ENCODE measurements at places on chromosomes 7 and 10.

- DNase-seq: no peak
These were observed 93.2 kb downstream of the CFTR start for GRCh38 chr7:117572856-117573620.

- DNase-seq: no peak
These were observed 27.9 kb upstream of the UBE2H start for GRCh38 chr7:129980667-129981066.

- DNase-seq: no peak
These were observed 380.0 kb downstream of the REEP3 start for GRCh38 chr10:63901228-63901627.

GRCh38 chr7:34726221-34726620 lies 68.2 kb downstream of the NPSR1 start:
- DNase-seq: no peak

DNA sequence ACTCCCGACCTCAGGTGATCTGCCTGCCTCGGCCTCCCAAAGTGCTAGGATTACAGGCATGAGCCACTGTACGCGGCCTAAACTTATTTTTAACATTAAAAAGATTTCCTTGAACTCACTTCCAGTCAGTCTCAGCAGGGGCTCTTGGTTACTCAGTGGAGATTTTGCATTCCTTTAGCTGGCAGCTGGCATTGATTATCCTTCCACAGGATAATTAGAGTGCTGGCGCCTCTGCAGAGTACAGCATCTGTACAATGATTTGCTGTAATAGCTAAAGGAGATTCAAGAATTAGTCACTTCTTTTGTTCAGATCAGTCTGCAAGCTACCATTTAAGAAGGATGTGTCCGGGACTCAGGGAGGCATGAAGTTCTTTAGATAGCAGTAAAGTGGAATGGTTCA lies 125.0 kb upstream of the NPY start:
- DNase-seq: no peak

DNA sequence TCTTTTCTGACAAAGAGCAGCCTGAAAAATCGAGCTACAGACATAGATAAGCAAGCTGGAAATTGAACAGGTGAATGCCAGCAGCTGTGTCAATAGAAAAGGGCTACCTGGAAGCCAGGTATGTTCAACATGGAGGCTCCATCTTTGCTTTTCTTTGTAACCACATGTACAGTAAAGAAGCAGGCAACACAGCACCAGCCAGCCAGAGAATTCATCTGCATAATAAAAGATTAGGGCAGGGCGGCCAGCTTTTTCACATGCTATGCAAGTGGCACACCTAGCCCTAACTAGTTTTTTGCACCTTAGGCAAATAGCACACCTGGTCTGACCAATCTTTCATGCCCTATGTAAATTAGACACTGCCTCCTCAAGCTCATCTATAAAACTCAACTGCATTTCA lies 25.7 kb downstream of the COG5 start:
- no peak for DNase-seq

DNA sequence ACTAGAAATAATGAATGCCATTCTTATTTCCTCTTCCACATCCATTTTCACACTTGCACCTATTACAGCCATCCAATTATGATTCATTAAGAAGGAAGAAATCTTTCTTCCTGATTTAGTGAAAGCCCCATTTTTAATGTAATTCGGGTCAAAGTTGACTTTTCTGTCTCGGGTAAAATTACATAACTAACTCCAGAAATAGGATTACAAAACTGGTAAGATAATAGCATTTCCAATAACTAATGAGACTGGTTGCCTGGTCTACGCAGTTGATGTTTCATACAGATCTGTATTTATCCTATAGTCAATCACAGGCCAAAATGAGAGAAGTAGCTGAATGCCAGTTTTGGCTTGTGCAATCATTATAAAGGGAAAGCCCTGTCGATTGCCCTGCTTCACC lies 651.5 kb upstream of the NRP1 start:
- DNase-seq: no peak

GRCh38 chr10:89367529-89367928 lies 10.3 kb upstream of the IFIT1B start:
- peak; percentile 24 for DNase-seq

GRCh38 chr7:10685040-10685439 lies 288.6 kb upstream of the PHF14 start:
- peak; percentile 39 for DNase-seq

DNA sequence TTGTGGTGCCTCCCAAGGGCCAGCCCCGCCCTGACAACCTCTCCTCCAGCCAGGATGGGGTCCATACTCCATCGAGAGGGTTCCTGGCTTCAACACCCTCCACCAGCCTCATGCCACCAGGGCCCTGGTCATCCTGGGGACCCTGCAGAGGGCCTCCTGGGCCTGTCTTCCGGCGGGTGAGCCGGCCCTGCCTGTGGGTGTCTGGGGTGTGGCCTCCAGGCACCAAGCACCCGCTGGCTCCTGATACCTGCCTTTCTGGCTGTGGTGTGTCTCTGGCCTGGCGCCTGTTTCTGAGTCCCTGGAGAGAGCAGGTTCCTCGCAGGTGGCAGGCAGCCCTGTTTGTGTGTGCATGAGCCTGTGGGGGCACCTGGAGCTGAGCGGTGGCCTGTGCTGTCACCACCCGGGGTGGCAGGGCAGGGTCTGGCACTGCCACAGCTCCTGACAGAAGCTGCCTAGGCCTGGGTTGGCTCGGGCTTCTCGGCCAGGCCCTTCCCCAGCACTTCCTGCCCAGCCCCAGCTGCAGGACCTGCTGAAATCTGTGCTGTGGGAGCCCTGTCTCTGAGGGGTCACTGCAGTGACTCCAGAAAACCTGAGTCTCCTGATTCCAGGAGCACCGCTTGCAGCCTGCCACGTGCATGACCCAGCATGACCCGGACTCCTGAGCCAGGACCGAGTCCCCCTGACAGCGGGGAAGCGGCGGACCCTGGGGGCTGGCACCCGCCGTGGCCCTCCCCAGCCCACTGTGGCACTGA lies 18.4 kb downstream of the ADAM8 start:
- DNase-seq: no peak

GRCh38 chr10:30842185-30842584 lies 189.5 kb downstream of the ZNF438 start:
- no peak for DNase-seq

- no peak for DNase-seq
These were observed 313.1 kb upstream of the ZNF32 start for GRCh38 chr10:43961523-43962345.

- no peak for DNase-seq
These were observed 4.1 kb downstream of the ERCC6 start for GRCh38 chr10:49534670-49535381.

GRCh38 chr10:104096692-104097091 lies 11.0 kb upstream of the COL17A1 start:
- no peak for DNase-seq

DNA sequence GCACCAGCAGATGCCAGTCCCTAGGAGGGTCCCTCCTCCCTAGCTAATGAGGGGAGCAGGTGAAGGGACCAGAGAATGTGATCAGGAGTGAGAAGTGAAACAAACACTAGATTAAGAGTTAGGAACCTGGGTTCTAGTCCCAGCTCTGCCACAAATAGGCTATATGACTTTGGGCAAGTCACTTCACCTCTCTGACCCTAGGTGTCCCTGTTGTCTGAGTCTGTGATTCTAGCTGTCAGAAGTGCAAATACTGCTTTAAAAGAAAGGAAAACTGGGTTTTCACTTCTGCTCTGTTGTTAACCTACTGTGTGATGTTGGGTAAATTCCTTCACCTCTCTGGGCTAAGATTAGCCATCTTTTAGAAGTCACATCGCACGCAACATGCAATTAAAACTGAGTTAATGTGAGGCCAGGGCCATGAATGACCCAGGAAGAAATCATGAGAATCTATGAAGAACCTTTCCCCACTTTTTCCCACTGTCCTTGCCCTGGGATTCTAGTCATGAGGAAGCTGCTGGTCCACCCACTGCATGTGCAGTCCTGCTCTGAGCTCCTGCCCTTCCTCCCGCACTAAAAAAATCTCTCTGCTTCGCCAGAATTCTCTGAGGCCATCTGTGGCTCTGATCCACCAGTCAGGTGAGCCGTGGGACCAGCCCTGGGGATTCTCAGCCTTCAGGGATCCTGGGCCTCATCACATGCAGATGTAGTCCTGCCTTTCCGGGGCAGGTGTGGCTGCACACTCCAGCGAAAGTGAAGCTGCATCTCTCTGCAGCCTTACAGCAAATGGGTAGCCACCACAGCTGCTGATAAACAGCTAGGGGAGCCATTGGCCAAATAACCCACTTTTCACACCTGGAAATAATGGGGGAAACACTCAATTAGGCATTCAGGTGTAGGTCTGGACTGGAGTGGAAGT lies 181.7 kb downstream of the PLXNA4 start:
- no peak for DNase-seq

DNA sequence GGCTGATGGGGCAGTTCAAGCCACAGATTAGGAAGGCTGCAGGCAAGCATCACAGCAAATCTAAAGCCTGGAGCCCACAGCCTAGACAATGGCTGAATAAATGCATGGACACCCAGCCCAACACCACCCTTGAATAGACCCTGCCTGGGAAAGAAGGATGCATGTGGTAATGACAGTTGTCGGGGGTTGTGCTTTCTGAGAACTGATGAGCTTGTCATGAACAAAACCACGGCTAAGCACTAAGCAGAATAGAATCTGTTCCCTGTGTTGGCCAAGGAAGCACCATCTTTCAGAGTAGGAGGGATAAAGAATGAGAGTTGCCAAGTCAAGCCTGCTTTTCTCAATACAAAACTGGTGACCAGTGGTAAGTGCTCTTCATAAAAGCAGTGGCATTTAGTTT lies 66.1 kb upstream of the JCAD start:
- no peak for DNase-seq

DNA sequence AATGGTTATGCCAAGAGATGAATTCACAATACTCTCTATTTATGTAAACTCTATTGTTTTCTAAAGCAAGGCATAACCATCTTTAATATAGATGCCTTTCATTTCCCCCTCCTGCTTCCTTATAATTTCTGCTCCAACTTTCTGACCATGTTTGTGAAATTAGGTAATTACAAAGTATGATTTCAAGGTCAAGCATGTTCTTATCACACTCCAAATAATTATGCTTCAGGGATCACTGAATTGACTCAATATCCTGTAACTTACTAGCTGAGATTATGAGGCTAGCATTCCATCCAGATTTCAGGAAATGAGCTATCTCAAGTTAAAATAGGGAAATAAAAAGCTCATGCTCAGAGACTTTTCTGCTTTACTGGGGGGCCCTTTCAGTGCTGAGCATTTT lies 655.9 kb upstream of the IGFBP3 start:
- DNase-seq: no peak

GRCh38 chr10:12949248-12949647 lies 52.3 kb downstream of the CCDC3 start:
- no peak for DNase-seq

- DNase-seq: no peak
These were observed 8.7 kb downstream of the ZKSCAN1 start for GRCh38 chr7:100024020-100024619.

GRCh38 chr10:101839416-101840063 lies 4.1 kb downstream of the KCNIP2 start:
- no peak for DNase-seq

GRCh38 chr10:124002391-124003069 lies 90.9 kb downstream of the CHST15 start:
- no peak for DNase-seq

- peak; percentile 57 for DNase-seq
These were observed 104.1 kb downstream of the EVX1 start for GRCh38 chr7:27346531-27347275.

DNA sequence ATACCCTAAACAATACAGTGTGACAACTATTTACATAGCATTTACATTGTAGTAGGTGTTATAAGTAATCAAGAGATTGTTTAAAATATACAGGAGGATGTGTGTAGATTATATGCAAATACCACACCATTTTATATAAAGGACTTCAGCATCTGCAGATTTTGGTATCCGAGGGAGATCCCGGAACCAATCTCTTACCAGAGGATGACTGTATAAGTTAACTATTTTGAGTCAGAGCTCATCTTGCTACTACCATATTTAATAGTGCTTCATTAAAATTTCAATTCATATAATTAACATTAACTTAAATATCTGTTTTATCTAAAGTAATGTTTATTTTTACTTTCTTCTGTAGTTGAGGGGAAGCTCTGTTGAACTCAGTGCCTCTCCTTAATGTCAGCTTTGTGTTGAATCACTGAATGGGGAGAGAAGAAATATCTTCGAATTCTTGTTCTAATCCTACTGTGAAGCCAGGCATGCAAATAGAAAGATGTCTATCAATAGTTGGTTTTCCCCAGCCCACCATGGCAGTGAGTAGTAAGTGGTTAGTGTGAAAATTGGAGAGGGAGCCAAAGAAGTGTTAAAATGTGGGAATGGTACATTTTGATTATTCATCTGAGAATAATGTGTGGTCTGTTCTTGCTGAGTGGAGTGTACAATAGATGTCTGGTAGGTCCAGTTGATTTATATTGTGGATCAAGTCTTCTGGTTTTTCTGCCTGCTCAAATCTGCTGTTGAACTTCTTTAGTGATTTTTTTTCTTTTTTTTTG lies 90.1 kb upstream of the CYP26C1 start:
- DNase-seq: no peak

DNA sequence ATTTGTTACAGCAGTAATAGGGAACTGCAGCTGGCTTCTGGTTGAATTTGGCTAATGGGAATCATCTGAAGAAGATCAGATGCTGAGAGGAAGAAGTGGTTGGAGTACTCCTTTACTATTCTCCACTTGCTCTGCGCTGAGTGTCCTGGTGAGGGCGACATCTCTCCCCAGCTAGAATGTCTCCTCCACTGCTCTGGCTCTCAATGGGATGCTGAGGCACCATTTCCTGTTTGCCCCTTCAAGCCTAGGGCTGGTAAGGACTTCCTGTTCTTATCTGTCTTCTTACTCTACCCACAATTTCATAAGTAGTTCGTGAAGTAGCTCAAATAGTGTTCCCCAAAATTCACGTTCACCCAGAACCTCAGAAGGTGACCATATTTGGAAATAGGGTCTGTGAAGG lies 43.2 kb upstream of the TES start:
- DNase-seq: no peak

DNA sequence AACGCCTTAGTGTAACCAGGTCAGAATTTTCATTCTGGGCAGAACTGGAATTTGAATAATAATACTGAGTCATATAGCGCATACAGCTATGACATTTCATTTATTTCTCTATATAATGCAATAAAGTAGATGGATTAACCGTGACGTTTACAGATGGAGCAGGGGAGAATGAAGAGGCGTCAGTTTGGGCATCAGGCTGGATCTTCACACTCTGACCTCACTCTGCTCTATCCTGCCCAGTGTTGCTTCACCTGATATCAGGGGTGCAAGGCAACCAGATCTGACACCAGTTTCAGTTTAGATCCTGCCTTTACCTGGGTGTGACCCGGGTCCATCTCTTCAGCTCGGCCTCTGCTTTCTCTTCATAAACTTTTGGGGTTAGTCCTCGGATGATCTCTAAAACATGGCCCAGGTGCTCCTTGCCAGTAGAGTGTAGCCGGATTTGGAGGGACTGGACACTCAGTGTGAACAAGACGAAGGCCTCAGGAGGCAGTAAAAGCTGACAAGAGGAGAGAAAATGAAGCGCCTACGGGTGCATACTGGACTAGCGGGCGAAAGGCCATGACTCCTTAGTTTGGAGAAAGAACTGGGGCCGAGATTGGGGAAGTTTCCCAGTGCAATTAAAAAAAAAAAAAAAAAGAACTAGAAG lies 1.4 kb upstream of the ZYX start:
- DNase-seq: no peak

GRCh38 chr10:17278607-17279240 lies 50.7 kb downstream of the VIM start:
- DNase-seq: no peak
